Activated T-cell treated with anti-CD3 and anti-CD28 coated beads, Interleukin-2, amount 50 U/mL, for 48 hours (primary cell): ENCODE measurements at places on chromosomes 1 and 21.
A peak's percentile ranks its signal among the peaks of the same experiment; 100 is the strongest.

GRCh38 chr1:41618066-41618825 is 133.8 kb upstream of the EDN2 start:
- DNase-seq, result no peak

GRCh38 chr1:117630423-117630998 is 24.7 kb downstream of the TENT5C start:
- DNase-seq, result peak; percentile 7

- no peak for DNase-seq
Observed at GRCh38 chr1:160410406-160411005, 10.1 kb downstream of the VANGL2 start.

DNA sequence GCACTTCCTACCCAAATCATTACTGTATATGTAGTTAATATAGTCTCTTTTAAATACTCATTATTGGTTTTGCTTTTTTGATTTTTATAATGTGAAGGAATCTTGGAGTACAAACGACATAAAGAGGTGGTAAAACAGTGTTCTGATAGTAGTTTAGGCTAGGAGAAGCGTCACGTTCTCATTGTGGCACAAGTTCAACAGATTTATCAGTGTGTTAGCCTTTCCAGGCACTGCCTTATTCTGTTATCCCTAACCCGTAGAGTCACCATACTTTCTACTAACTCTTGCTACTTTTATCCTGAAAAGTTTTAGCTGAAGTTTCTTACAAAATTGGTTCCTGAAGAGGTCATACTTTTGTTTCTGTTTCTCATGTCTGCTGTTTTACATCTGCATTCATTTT is 174.6 kb upstream of the CACYBP start:
- no peak for DNase-seq

DNA sequence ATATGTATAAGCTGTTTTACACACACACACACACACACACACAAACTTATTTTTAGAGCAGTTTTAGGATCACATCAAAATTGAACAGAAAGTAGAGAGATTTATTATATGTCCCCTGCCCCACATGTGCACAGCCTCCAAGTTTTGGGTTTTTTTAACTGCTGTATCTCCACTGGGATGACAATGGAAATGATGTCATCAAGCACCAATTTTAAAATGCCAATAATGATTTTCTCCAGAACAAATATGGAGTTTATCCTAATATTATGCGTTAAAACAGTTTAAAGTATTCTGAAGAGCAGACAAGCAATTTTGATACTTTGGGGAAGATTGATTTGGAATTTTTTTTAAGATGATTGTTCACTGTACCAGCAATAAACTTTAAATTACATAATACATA is 56.7 kb downstream of the GFI1 start:
- no peak for DNase-seq

DNA sequence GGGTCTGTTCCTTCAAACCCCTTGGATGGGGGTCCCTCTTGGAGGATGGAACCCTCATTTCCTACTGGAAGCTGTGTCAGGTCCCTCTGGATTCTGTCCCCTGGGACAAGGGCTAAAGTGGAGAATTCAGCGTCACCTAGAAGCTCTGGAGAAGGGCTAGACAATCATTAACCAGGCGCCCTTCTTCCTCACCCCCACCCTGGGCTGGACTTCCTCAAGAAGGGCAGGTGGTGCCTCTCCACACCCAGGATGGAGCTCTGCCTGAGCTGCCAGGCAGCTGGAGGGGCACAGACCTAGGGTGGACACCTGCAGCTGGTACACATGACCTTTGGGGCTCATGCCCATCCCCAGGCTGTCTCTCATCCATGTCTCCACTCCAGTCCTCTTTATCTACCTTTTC is 3.6 kb downstream of the CELF3 start:
- DNase-seq, result no peak

DNA sequence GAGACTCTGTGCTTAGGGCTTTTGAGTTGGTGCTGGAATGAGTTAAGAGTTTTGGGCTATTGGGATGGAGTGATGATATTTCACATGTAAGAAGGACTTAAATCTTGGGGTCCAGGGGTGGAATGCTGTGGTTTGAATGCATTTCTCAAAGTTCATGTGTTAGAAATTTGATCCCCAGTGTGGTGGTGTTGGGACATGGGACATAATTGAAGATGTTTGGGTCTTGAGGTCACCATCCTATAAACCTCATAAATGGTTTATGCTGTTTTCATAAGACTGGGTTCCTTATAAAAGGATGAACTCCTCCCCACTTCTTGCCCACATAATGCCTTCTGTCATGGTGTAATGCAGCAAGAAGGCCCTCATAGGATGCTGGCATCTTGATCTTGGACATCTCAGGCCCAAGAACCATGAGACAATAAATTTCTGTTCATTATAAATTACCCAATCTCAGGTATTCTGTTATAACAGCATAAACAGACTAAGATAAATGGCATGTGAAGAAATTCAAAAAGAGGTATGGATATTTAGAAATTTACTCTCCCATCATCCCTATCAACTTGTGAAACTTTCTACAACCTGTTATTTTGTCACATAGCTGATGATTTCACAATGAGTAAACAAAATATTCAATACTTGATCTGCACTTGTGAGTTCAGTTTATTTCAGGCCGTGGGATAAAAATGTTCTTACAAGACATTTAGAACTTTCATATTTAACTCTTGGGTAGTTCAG is 48.0 kb upstream of the NEK7 start:
- DNase-seq, result no peak

- peak; percentile 69 for DNase-seq
Observed at GRCh38 chr1:244918421-244919319, 54.3 kb upstream of the HNRNPU start.
